ENCODE measurements at places on chromosomes 16 and 17.
A peak's percentile ranks its signal among the peaks of the same experiment; 100 is the strongest.

GRCh38 chr16:53176434-53176833, 121.6 kb downstream of the CHD9 start:
- DNase-seq, result no peak

GRCh38 chr17:71022758-71023157, 853.4 kb downstream of the KCNJ2 start:
- DNase-seq, result no peak

GRCh38 chr17:44071198-44071520, 624 bp downstream of the G6PC3 start:
- peak; percentile 71 for DNase-seq

DNA sequence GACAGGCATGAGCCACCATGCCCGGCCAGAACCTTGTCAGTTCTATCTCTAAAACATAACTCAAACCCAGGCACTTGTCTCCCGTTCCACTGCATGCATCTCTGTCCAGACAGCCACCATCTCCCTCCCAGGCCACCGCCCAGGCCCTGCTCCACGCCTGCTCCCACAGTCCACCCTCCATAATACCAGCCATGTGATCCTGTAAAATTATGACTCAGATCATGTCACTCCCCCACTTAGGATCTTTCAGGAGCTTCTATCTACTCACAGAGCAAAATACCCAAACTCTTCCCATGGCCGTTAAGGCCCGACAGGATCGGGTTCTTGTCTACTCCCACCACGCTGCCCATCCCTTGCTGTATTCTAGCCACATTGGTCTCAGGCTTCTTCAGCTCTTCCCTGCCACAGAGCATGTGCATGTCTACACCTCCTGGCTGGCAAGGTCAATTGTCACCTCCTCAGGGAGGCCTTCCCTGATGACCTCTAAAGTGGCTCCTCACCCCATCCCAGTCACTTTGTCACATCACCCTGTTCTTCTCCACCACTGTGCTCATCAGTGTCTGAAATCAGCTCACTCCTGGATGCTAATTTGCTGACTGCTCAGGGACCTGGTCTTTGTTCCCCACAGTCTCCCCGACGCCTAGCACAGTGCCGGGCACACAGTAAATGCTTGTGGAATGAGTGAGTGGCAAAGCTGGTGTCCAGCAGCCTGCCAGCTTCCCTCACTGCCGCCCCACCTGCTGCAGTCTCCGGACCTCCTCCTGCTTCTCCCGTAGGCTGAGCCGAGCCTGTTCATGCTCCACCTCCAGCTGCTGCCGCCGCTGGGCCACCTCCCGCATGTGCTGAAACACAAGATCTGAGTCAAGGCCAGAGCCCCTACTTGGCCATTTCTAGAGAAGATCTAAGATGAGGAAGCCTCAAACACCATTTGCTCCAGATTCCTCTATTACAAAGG, 6.7 kb downstream of the TSPOAP1 start:
- no peak for DNase-seq

DNA sequence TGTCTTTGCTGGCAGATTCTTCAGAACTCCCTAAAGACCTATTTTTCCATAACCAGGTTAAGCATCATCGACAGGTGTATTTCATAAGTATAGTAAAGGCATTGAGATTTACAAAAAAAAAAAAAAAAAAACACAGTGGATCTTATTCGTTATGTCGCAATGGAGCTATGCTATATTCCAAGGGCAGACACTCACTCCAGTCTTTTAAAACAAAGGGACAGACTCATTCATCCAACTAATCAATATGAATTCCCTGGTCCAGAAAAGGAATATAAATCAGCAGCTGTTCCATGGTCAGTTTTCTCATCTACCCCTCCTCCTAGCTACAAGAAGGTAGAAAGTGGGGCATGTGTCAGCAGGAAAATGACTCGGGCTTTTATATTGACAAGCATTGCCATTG, 97.7 kb upstream of the MON1B start:
- no peak for DNase-seq

Measured in CD4-positive, alpha-beta memory T cell (primary cell).